ENCODE measurements at places on chromosomes 2 and 18.

DNA sequence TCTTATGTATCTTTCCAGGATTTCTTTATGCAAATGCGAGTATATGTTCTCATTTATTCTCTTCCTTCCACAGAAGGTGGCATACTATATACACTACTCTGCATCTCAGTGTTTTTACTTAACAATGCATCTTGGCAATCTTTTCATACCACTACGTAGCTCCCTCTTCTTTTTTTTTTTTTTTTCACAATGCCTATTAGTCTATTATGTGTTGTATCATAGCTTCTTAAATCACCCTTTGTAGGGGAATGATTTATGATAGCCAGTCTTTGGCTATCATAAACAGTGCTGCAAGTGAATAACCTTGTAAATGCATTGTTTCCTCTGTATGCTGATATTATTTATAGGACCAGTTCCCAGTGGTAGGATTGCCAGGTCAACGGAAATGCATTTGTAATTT lies 204.2 kb downstream of the BABAM2 start:
- no peak for DNase-seq

GRCh38 chr2:113228991-113229716 lies 49.6 kb downstream of the PAX8 start:
- DNase-seq: no peak

- DNase-seq: no peak
Observed at GRCh38 chr2:185063761-185064160, 465.4 kb downstream of the ZNF804A start.

DNA sequence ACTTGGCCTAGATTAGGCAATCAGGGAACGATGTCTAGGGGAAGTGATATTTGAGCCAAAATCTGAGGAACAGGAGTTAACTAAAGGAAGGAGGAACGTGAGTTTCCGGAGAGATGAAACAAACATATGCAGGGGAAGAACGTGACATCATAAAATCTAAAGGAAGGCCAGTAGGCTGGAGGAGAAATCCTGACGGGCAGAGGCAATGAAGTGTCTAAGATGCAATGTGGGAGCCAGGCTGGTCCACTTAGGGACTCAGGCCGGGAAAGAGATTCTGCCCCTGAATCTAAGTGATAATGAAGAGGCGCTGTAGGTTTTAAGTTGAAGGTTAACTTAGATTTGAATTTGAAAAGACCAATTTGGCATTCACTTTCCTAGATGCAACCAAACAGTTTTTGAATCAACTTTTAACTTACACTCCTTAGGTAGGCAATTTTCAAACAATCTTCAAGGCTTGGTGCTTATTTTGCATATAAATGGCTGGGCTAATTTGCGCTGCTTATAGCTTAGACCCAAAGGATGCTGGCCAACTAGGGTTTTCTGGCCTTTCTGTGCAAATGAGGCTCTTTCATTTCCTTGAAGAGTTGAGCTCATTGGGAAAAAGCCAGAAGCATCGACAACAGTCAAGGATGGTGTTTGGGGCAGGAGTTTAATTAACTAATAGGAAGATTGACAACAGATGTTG lies 221.7 kb downstream of the SOX11 start:
- DNase-seq: no peak

DNA sequence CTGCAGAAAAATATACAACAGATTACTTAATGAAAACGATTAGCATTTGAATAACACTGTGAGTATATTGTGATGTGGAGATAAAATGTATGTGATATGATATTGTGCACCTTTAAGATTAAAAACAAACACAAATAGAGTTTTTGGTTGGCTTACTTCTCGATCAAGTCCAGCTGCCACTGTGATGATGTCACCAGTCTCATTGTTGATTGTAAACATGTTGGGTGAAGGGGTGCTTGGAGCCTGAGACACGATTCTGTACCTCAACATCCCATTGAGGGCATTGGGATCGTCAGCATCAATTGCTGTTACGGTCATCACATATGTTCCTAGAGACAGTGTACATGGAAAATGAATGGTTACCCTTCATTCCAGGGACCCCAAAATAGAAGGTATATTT lies 174.1 kb downstream of the CDH2 start:
- peak; percentile 17 for DNase-seq
